Activated naive CD4-positive, alpha-beta T cell (primary cell): ENCODE measurements at places on chromosomes 11 and 22.

DNA sequence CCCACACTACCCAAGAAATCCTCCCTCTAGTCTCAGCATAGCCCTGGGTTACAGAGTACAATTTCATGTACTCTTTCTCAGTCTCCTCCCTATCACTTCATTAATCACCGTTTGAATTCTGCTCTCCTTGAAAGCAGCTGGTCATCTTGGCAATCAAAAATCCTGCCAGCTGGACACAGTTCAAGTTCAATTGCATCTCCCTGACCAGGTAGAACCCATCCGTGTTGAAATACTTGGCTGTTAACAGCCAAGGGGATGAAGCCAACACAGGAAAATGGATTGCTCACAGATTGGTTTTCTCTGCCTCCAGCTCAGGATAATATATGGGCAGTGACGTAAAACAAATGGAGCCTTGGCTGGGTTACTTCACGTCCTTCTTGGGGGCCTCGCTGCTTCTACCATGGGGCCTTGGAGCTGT, 55.1 kb upstream of the GRK3 start:
- no peak for DNase-seq

DNA sequence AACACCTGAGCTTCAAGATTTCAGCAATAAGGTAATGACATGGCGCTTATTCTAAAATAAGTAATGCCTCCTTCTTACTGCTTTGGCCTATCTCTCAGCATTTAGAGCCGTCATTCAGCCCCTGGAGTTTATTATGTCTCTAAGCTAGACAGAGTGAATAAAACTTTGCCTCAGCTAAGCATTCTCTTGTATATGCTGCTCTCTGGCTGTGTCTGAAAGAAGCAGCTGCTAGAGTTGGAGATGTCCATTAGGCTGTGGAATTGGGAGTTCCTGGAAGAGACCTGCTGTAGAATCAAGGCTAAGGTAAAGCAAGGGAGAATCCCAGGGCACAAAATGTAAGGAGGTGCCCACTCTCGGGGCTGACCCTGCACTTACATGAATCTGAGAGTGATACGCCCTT, 35.5 kb upstream of the TTC12 start:
- no peak for DNase-seq

GRCh38 chr11:73752903-73753302, 8.0 kb downstream of the RAB6A start:
- DNase-seq, result no peak

- DNase-seq, result no peak
These were observed 424.9 kb downstream of the TBC1D22A start for GRCh38 chr22:47187176-47187957.
